ENCODE measurements at places on chromosomes 13 and 19.

GRCh38 chr19:14558370-14559066 is 13.3 kb downstream of the NDUFB7 start:
- peak; percentile 80 for DNase-seq

DNA sequence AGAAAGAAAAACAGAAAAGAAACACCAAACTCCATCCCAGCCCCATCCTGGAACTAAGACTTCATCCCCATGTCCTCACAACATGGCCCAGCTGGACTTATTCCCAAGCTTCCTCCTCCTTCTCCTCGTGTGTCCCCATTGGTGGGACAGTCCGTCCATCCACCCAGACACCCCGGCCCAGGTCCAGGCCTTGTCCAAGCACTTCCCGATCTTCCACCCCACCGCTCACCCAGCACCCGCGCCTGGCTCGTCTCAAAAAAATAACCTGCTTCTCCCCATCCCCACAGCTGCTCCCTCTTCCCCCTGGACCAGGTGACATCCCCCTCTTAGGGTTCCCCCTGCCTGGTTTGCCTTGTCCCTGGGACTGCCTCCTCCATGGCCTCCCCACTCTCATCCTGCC is 1.4 kb upstream of the FCER2 start:
- no peak for DNase-seq

DNA sequence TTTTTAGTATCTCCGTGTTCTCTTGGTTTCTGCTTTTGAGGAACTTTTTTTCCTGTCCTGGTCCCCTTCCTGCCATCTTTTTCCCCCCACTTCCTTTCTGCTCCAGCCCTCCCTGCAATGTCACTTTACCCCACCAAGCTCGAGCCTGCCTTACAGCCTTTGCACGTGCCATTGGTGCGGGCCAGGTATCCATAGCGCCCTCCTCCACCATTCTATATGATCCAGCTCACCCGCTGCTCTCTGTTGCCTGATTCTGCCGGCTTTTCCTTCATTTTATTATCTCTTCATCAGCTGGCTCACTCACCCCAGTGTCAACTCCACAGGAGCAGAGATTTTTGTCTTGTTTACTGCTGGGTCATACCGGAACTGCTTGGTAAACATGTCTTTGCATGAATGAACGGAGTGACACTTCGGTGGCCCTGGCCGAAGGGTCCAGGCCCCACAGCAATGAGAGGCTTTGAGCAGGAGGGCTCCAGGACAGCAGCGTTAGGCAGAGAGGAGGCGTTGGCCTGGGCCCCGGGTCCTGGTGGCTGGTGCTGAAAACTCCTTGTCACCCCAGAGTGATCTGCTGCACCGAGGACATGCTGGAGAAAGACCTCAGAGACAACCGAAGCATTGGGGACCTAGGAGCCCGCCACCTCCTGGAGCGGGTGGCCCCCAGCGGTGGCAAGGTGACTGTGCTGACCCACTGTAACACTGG is 1.2 kb downstream of the MRI1 start:
- DNase-seq, result no peak

DNA sequence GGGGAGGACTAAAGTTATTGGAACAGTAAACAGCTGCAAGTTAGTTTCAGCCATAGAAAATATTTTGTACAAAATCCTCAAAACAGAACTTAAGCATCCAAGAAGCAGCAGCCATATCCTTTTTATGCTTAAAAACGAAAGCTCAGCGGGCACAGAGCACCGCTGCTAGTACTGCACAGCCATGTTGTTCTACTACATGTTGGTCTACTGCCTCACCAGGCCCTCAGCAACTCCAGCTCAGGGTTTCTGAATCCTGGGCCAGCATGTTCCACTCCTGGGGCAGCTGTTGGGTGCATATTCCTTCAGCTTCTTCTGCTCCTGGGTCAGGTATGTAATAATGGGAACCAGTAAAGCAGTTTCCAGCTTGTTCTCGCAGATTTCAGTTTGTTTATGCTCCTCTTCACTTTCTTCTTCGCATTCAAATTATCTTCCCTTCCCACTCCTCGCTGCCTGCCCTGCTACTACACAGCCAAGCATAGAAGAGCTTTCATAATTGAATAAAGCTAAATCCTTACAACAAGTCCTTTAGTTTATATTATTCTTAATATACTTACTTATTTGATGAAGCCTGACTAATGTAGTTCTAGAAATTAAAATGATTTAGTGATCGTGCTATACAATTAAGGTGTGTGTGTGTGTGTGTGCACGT is 820.5 kb upstream of the ATXN8OS start:
- no peak for DNase-seq

- no peak for DNase-seq
These were observed 16.4 kb downstream of the CNMD start for GRCh38 chr13:52723181-52723580.

- DNase-seq, result no peak
These were observed 4.3 kb downstream of the SOX1 start for GRCh38 chr13:112071102-112071722.

DNA sequence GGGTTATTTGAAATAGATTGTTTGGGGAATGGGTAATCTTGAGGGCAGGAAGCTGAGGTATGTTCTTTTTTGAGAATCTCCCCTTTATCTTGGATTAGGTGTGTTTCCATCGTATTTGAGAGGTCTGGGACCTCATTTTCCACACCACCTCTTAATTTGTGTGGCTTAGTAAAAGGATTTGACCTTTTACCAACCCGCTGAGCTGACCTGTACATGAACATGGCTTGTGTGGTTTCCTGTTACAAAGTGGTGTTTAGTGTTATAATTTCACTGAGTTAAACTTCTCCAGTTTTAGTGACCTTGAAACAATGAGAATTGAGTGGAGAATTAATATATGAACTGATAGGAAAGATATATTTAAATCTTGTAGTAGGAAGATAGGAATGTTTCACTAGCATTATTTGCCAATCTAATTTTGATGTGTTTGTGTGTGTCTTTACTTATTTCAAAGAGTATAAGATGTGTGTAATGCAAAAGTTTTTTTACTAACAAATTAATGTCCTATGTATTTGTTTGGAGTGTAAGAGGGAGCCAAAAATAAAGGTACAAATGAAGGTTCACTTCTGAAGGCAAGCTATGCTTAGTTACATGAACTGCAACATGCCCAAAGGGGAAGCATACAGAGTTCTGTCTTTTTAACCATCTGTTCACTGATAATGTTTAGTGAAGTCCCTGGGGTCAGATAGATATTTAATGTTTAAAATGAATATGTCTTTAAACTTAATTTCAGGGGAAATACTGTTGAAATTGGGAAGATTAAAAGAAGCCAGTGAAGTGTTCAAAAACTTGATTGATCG is 17.1 kb downstream of the NAA16 start:
- no peak for DNase-seq

GRCh38 chr13:29324601-29325000 is 270.9 kb downstream of the SLC7A1 start:
- no peak for DNase-seq

DNA sequence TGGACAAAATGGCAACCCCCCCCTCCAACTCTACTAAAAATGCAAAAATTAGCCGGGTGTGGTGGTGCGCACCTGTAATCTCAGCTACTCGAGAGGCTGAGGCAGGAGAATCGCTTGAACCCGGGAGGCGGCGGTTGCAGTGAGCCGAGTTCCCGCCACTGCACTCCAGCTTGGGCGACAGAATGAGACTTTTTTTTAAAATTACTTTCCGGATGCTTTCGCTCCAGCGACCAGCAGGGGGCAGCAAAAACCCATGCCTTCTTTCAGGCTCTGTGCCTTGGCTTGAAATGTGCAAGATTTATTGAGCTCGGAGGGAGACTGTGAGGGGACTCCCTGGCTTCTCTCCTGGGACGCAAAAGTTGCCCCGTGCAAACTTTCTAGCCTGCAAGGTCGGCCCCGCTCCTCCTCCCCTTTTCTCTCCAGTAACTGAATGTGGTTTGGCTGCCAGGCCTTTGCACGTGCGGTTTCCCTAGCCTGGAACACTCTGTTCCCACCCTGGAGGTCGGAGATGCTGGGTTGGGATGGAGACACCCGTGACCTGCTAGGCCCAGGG is 61.4 kb upstream of the NFIC start:
- DNase-seq, result peak; percentile 76

- no peak for DNase-seq
These were observed 5.1 kb upstream of the TGFBR3L start for GRCh38 chr19:7909471-7910067.
